ENCODE measurements at places on chromosomes 6 and 20. TPM values are rescaled to one million over a fixed set of nuclear protein-coding genes. Genes with fewer than 3 reads are reported as not detected.

DNA sequence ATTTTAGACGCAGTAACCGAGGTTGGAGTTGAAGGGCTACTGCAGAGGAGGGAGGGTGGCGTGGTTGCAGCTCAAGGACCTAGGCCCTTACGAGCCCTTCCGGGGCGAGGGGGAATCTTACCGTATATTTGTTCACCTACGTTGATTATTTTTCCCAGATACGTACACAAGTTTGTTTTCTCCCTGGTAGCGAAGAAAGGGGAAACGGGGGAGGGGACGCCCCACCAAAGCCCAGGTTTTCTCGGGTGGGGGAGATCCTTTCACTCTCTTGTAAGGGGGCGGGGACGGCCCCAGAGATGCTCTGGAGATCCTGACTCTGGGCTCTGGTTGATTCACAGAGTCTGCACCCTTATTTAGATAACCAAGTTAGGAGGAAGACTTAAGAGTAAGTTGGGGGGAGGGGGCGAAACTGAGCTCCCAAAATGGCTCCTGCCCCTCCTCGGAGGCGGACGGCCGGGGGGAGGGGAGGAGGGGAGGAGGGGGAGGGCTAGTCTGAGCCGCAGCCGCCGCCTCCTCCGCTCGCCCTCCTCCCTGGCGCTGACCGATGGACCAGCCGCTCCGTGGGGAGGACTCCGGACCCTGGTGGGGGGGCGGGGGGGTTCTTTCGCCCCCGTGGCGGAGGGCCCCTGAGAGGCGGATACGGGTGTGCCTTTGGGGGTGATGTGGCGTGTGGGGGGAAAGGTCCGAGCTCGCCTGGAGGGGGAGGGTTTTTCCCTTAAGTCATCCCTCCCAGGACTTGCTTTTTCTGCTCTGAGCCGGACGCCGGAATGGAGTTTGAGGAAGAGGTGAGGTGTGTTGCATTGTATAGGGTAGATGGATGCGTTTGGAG is 2.2 kb downstream of the BRD2 start:
- DNase-seq = peak; percentile 90

GRCh38 chr20:21291026-21291425 is 12.1 kb upstream of the XRN2 start:
- no peak for DNase-seq

DNA sequence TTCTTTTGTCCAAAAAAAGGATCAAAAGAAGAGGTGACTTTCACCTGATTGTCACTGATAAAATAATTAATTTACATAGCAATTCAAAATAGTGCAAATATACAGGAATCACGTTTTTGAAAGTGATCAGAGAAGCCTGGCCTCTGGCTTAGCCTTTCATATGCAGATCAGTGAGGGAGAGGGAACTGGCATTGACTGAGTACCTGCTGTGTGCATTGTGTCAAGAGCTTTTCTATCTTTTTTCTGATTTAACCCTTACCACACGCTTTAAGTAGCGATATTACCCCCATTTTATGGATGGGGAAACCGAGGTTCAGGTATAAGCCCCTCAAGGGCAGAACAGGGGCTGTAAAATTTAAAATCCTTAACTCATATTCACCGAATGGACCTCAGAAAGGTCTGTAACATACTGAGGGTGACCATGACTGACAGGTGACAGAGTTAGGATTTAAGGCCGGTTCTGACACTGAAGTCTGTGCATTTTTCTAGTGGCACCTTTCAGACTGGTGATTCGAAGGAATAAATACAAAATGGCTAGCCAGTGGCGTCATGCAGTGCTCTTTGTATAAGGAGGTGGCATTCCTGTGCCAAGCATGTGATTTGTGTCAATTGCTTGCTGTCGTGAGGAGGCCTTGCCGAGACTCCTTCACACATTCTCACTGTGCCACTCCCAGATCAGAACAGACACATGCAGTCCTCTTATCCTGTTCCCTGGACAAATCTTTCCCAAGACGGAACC is 310.2 kb downstream of the TSHZ2 start:
- DNase-seq = no peak

DNA sequence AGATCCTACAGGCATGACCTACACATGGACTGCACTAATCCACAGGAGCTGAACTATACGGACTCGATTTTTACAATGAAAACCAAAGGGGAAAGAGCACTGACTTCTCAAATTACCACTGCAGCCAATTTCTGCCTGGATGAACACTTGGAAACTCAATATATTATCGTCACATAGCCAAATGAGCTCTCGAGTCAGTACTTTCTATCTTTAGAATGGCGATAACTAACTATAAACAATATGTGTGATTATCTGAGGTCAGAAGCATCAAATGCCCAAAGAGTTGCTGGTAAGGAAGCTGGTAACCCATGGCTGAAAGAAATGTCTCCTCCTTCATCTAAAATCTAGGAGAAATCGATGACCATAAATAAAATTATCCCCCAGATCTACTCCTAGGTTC is 86.7 kb downstream of the KIF16B start:
- no peak for DNase-seq

SYCP2 gene
- 5.0 TPM for polyA plus RNA-seq

All from muscle of arm (tissue), 14 donors.